ENCODE measurements at places on chromosomes 3 and 15. TPM values are rescaled to one million over a fixed set of nuclear protein-coding genes. Genes with fewer than 3 reads are reported as not detected.

DNA sequence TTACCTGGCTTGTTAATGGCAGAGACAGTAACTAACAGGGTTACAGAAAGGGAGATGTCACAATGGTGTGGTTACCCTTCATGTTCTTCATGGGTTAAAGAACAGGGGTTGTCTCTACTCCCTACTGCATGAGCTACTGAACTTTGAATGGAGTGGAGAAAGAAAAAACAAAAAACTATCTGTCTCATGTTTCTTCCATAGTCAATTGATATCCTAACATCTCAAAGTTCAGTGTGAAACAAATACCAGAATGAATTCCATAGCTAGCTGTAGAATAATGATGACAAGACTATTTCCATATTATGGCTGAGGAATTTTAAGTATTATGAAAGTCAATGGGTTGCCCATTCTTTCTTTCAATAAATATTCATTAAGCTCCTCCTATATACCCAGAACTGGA lies 161.3 kb upstream of the LPP start:
- no peak for DNase-seq

- DNase-seq, result no peak
Measured at GRCh38 chr3:129558081-129558771, 15.3 kb downstream of the H1-8 start.

DNA sequence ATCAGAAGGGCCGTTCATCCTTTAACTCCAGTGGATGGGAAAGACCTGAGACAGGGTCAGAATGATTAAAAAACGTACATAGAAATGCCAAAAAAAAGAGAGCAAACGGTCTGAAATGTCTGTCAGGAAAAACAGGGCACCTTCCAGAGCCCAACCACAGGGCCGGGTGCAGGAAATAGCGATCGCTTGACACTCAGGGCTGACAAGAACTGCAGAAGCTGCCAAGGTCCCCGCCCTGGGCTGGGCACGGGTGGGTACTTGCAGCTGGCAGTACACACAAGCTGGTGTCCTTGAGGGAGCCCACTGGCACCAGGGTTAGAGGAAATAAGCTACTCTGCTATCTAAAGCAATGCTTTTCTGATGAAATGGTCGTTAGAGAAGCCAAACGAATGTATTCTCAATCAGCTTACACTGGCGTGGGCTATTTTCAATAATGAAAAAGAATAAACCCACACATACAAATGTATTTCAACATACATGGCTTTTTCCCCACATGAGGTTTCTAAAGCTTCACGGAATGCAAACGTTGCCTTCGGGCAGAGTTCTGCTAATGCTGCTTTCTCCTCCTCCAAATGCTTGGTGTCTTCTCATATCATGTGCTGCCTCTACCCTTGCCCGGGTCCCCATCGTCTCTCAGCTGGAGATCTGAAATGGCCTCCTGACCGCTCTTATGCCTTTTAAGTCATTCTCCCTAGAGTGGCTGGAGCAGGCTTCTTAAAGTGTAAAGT lies 15.6 kb downstream of the FRMD4B start:
- no peak for DNase-seq

DNA sequence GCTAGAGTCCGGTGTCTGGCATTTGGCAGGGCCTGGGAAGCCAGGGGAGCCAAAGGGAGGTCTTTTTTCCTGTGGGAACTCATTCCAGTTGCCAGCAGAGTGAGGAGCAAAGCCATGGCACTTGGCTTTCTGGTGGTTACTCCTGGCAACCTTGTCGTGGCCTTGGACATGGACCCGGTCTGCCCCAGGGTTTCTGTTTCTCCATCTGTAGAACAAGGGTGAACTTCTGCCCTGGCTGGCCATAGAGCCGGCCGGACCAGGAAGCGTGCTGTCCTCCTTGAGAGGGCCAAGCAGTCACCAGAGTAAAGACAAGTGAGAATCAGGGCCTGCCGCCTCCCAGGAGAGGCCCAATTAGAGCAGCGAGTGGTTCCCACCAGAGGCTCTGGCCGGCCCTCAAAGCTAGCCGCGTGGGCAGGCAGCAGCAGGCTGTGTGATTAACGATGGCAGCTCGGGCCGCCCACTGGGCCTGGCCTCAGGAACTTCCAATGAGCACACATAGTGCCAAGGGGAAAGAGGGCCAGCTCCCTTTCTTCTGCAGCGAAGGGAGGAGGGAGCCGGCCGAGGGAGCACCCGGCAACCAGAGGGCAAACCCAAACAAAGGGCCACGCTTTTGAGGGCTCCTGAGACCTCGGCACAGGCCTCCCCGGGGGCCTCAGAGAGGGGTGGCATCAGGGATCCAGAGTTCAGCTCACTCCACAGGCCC lies 29.1 kb upstream of the ELP6 start:
- no peak for DNase-seq

DNA sequence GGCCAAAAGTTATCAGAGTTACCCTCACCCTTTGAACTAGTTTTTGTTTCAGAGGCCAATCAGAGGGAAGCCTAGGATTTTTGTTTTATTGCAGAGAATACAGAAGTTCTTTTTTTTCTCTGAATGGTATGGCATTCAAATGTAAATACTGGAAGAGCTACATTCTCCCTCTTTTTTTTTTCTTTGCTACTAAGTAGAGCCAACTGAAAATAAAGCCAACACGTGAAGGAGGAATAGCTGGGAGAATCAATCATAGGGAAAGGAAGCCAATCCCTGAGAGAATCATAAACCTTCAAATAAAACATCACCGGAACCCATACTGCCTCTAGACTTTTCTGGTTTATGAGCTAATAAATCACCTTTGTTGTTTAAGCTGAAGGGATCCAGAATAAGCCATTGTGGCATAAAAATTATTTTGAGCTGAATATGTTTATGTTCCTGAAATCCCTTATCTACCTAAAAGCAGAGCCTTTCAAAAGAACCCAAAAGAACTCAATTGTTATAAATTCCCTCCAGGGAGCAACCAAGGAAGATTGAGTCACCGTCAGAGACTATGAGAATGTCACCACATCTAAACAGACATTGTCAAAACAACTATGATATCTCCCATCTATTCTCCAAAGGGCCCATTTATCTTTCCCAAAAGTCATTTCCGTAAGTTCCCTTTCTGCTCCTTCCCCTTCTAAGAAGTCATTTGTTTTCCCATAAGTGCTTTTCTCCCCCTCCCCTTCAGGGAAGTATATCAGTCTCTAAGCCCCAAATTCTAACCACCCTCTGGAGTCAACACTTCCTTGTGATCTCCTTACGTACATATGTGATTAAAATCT lies 3.8 kb upstream of the ZNF280D start:
- no peak for DNase-seq

DNA sequence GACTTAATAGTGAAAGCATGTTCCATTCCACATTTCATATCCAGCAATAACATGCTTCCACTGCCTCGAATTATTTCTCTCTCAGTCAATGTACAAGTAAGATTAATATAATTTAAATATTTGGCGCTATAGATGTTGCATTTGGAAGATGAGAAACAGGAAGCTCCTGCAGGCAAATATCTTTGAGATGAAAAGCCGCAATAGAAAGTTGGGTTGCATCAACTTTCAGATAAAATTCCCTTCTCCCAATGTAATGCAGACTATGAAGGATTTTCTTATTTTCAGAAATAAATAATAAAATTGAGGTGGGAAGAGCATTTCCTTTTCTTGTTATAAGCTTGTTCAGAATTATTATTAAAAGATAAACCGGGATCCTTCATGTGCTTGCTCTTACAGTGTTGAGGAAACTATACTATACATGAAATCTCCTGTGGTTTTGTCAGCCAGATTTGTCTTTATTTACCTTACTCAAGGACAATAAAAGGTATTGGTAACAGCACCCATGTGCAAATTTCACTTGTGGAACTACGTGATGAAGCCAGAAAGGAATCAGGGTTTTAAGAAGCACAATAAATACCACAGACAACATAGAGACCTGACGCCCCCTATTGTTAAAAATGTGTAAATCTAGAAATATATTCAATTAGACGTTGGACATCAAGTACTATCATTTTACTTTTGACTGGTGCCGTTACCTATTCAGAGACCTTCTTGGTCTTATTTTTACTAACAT lies 307.0 kb downstream of the ARPP21 start:
- no peak for DNase-seq

GRCh38 chr3:114383875-114384557 lies 90.2 kb downstream of the TIGIT start:
- DNase-seq, result no peak

DNA sequence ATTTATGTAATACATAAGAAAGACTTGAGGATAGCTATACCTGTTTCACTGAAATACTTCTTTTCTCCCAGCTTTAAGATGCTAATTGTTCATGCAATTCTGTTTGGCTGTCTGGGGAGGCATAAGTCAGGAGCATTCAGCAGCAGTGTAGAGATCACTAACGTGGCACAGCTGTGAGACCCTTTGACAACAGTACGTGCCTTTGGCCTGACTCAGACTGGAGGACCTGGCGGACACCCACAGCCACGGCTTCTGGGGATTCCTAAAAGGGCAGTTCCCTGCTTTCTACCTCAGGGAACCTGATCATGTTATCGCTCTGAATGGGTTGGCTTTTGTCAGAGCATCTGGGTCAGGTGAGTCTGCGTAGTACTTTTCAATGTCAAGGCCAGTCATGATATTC lies 295.0 kb upstream of the ICE2 start:
- no peak for DNase-seq

- DNase-seq, result no peak
Measured at GRCh38 chr3:184783319-184783718, 28.6 kb upstream of the VPS8 start.

GRCh38 chr15:70512772-70513362 lies 250.5 kb downstream of the UACA start:
- DNase-seq, result no peak

DNA sequence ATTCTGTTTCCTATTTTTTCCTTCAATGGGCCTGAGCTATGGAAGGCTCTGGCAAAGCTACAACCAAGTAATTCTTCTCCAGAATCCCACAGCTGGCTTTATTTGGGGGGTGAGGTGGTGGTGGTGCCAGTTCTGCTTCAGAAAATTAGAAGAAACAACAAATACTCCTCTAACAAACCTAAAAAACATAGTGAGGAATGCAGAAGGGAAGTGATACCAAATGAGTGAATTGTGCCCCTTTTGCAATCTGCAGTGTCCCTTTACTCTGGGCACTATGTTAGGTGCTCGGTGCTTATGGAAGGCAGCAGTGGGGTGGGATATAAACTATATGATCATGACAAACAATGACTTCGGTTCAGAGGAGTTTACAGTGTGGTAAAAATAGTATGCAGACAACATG lies 90.4 kb upstream of the ROPN1 start:
- no peak for DNase-seq

GRCh38 chr15:40930430-40931299 lies 1.5 kb downstream of the DLL4 start:
- no peak for DNase-seq

- no peak for DNase-seq
Measured at GRCh38 chr15:65790694-65791334, 1.3 kb downstream of the DENND4A start.

DNA sequence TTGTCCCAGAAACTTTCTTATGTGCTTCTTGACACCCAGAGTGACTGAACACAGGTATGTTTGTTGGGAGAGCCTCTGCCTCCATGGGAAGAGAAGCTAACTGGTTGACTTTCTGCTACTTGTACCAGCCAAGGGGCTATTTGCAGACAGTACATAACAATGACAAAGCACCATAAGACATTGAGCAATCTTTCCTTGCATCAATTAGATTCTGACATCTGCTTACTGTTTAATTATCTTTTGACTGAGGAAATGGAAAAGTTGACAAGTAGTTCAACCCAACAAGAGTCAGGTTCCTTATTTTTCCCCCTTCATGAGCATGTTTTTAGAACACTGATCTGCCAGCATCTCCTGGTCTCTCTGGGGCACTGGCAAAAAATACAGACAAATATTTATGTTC lies 157.7 kb downstream of the RPLP1 start:
- no peak for DNase-seq

- DNase-seq, result no peak
Measured at GRCh38 chr15:25342629-25343028, 96.2 kb downstream of the UBE3A start.

- DNase-seq, result no peak
Measured at GRCh38 chr3:99500485-99500884, 137.9 kb upstream of the COL8A1 start.

DNA sequence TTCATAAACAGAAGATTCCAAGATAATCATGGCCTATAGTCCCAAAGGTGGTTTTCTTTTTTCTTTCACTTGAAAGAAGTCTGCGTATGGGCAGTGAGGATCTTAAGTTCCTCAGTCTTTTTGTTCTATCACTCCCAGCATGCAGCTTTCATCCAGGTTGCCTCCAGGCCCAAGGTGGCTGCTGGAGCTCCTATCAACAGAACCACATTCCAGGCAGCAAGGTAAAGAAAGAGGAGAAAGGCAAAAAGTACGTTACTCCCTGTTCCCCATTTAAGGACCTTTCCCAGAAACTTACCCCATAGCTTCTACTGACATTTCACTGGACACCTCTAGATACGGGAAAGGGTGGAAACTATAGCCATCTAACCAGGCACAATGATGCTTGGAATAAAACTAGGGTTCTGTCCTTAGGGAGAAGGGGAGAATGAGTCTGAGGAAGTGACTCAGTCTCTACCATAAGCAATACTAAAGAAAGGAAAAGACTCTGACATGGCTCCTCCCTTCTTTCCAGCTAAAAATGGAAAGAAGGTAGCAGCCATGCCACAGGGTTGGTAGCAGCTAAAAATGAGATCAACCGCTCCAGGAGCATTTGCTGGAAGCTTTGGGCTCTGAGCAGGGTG lies 313.9 kb upstream of the NR2E3 start:
- DNase-seq, result no peak

DNA sequence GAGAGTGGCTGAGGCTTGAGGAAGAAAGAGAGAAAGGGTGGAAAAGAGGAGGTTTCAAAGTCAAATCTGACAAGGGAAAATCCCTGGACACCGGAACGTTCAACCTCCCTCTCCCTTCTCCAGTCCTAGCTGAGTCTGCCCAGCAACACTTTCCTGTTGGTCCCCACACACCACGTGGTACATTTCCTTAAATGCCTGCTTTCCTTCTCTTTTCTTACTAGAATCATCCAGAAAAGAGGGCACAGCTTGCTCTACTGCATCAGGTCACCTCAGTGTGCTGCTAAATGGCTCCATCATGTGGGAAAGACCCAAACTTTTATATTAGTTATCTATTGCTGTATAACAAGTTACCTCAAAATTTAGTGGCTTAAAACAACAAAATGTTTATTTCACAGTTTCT lies 181.2 kb downstream of the NECTIN3 start:
- DNase-seq, result no peak

DNA sequence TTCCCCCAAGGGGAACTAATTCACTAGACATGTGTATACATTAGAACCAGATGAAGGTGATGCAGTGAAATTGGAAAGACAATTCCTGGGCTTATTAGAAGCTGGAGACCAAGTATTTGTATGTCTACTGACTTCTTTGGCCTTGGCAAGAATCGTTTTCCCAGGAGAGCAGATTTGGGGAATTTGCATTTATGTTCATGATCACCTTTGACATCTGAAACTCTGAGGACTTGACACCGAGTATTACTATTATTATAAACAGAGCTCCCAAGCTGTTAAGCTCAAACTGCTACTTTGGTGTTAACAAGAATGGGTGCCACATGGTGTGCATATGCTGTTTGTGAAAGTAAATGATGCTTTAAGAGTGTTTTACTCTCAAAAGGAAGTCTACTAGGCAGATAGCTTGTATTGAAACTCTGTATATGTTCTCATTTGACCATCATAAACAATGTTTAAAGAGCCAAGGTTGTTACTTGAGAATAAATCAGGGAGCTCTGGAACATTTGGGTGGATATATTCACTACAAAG lies 519.8 kb upstream of the GOLIM4 start:
- DNase-seq, result no peak

- DNase-seq, result no peak
Measured at GRCh38 chr15:57283774-57284503, 92.4 kb upstream of the CGNL1 start.

Gene NTRK3
- 1.6 TPM for total RNA-seq

Gene SRP14
- 168 TPM for total RNA-seq

Gene SNTN
- total RNA-seq, result not detected

Gene CRYGS
- 3.1 TPM for total RNA-seq

Gene GHRL
- 2.1 TPM for total RNA-seq

Gene SCG5
- 5.3 TPM for total RNA-seq

Gene IL20RB
- 3.6 TPM for total RNA-seq
